RPMI7951 (cell line): ENCODE measurements at places on chromosomes 12 and 14. TPM values are rescaled to one million over a fixed set of nuclear protein-coding genes. Genes with fewer than 3 reads are reported as not detected.

DNA sequence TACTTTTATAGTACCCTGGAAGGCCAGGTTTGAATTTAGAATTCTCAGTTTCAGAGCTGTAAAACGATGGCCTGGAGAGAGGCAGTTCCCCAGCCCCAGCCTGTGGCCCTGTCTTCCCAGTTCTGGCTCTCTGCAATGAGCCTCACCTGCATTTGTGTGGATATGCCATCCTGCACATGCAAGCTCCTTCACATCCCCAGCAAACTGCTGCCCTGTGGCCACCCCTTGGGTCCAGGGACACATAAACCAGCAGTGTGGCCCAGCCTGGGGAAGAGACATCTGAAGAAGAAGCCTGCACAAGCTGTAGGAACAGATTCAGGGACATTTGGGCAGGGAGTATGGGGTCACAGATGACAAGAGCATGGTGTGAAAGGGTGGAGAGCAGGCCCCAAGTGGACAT, 174.3 kb upstream of the CRY1 start:
- no peak for DNase-seq

DNA sequence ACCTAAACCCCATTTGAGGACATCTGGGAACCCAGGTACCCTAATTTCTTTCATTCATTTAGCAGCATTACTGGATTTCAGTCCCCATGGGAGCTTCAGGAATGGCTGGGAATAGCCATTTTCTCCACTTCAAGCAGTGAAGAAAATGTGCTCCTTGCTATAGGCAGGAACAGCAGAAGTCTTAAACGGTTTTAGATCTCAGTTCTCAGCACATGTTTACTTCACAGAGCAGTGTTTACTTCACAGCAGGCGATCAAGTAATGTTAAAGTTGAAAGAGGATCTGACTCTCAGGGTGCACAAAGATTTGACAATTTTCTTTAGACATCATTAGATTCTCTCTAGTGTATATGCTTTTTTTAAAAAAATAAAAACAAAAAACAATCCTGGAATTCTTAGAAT, 109.3 kb downstream of the TBC1D30 start:
- no peak for DNase-seq

DNA sequence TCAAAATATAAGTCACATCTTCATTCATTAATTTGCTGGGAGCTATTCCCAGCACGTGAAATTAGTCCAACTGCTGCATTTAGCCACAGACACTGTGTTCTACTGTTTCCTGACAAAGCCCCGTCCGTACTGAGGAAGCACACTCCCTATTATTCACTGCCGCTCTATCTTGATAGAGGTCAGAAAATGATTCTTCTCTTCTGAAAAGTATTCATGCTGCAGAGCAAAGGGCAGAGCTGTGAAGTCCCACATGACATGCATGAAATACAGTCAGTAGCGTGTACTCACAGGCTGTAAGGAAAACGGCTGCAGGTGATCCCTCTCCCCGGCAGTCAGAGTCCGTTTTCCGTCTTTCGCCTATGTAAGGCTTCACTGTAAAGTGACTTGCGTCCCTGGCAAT, 302.5 kb upstream of the FKBP4 start:
- DNase-seq, result no peak

DNA sequence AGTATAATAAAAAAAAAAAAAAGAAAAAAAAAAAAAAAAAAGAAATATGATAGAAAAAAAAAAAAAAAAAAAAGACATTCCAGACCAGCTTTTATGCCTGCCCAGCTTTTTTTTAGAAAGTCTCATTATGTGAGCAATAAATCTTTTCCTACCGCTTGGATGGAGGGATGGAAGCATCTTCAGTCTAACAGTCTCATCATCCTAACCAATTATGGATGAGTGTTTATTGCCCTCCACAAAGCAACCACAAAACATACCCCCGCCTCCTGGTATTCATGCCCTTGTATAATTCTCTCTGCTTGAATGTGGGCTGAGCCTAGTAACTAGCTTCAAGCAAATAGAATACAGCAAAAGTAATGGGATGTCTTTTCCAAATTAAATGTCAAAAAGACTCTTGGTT, 33.7 kb upstream of the ADAMTS20 start:
- DNase-seq, result no peak

DNA sequence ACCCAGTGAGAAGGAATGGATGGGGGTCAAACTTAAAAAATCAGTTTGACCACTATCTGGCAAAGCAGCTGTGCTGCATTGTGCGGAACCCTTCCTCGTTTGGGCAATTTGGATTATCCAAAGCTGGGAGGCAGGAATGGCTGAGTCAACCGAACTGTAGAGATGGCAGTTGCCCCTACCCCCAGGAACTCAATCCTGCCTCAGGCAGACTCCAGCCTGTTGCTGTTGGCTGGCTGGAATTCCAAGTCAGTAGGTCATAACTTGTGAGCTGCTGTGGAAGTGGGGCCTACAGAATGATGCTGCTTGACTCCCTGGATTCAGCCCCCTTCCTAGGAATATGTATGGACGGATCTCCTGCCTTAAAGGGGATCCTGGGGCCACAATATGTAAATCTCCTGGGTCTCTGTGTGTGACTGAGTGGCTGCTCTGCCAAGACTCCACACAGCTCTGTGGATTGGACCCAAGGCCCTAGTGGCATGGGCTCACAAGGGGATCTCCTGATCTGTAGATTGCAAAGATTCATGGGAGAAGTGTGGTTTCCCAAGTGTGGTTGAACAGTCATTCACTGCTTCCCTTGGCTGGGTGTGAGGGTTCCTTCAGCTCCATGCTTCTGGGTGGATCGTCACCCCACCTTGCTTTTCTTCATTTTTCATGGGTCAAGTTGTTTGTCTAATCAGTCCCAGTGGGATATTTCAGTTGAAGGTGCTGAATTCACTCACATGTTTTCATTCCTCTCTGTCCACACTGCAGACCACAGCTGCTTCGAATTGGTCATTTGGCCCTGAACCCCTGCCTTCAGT, 19.2 kb downstream of the LUM start:
- DNase-seq, result peak; percentile 26

DNA sequence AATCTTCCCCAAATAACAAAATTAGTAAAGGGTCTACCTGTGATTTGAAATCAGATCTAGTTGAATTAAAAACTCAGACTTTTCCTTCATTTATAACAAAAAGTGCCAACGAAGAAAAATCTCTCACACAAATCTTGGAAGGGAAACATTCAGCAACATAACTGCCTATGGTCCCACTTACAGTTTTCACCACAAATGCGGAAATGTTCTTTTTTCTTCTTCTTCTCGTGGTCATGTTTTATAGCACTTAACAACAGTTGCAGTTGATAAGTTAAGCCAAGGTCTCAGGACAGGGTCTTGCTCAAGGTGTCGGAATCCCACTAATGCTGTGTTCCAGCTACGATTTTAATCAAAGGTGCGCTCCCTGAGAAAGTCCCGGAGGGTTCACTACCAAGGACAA, 10.1 kb downstream of the RNASE6 start:
- DNase-seq, result no peak

DNA sequence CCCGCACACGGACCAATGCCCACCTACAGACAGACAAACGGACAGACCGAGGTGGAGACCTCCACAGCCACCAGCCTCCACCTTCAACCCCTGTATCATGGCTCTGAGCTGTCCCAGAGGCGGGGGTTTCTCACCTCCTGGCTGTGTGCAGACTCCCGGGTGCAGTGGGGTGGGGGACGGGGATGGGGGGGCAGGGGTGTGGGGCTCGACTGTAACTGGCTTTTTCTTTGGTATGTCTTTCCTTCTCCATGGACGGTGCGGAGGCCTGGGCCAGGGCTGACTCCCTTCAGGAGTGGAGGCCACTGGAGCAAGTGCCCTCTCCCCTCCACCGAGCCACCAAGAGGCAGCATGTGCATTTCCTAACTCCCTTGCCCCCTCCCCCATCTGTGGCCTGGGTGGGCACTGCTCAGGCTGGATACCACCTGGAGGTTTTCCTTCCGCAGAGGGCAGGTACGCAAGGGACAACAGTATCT, 122.6 kb downstream of the ESRRB start:
- no peak for DNase-seq

GRCh38 chr12:25388183-25388582, 137.5 kb upstream of the KRAS start:
- no peak for DNase-seq

GRCh38 chr14:57962325-57963035, 96.6 kb upstream of the SLC35F4 start:
- no peak for DNase-seq

DNA sequence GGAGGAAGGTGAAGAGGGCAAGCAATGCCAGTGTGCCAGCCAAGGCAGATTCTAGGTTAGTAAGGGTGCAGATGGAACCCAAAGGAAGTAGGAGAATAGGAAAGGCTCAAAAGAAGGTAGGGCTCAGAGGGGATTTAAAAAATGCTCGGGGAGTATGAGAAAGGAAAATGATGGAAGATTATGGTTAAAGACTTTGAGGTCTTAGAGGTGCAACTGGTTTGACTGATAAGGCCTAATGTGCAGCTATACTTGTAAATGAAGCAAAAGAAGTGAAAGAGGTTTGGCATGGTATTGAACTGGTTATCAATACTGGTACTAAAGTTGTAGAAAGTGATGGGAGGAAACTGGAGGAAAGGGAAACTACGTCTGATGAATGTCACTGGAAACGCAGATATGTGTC, 94.7 kb downstream of the RPS6KA5 start:
- no peak for DNase-seq

GRCh38 chr12:15788233-15789219, 662 bp downstream of the EPS8 start:
- peak; percentile 34 for DNase-seq

GRCh38 chr12:8562310-8562709, 21.6 kb upstream of the CLEC4E start:
- DNase-seq, result no peak

DNA sequence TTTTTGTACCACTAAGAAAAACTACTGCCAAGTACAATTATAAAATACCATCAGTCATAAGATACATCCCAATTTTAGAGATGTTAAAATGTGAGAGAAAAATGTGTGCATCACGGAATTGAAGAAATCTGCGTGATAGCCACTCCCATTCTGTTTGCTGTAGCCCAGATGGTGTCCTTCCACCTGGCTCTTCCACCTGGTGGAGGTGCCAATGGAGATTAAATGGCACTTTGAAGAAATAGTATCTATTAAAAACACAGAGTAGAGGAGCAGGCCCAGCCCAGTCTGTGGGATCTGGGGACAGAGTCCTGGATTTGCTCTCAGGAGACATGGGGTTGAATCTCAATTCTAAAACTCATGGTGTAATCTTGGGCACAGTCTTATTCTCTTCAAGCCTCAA, 35.5 kb downstream of the TSPAN11 start:
- DNase-seq, result no peak

- no peak for DNase-seq
Observed at GRCh38 chr12:2937500-2937899, 21.7 kb upstream of the TEAD4 start.

- no peak for DNase-seq
Observed at GRCh38 chr14:42057111-42057510, 450.4 kb downstream of the LRFN5 start.

- DNase-seq, result peak; percentile 22
Observed at GRCh38 chr12:129193263-129193871, 340.1 kb downstream of the GLT1D1 start.

- DNase-seq, result peak; percentile 31
Observed at GRCh38 chr14:68404652-68405183, 388.1 kb downstream of the ZFP36L1 start.

- DNase-seq, result no peak
Observed at GRCh38 chr12:52925717-52926595, 21.1 kb upstream of the KRT8 start.

- no peak for DNase-seq
Observed at GRCh38 chr14:93331002-93331727, 1.7 kb downstream of the BTBD7 start.

DNA sequence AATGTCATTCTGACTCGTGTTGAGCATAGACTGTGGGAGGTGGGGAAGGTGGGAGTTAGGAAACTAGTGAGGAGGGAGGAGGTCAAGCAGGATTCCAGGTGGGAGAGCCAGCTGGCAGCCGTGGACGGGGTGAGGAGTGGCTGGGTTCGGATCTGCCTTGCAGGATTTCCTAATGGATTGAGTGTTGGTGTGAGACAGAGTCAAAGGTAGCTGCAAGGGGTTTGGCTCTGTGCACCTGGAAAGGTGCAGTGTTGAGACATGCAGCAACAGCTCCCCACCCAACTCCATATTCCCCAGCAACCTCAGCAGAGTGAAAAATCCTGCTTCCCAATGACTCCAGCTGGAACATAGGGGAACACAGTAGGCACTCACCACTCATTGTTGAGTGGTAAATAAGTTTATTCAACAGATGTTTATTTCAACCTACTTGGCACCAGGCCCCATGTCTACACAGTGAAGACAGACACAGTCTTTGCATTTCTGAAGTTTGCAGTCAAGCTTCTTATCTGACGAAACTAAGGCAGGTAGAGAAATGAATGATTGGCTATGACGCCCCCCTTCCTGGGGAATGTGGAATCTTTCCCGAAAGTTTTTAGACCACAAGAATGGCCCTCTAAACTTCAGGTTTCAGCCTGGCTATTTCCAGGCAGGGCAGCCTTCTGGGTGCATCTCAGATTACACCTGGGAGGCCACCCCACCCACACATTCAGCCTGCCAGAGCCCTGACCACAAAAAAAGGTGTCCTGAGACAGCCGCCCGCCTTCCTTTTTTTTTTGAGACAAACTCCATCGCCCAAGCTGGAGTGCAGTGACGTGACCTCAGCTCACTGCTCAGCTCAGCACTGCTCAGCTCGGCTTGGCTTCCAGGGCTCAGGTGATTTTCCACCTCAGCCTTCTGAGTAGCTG, 37.9 kb upstream of the PLEKHG6 start:
- no peak for DNase-seq

DNA sequence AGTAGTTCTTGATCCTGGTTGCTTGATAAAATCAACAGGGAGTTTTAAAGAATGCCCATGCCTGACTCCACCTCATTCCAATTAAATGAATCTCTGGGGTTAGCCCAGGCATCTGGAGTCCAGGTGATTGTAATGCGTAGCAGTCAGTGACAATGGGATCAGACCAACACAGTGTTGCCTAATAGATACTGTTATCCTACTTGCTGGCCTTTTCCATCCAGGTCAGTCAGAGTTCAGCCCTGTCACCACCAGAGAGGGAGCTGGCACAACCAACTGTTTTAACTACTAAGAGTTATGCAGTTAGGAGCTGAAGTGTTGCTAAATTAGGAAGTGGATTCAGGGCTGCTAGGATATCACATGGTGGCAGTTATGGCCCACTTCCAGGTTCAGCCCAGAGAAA, 107.1 kb downstream of the GPR135 start:
- DNase-seq, result peak; percentile 92

DNA sequence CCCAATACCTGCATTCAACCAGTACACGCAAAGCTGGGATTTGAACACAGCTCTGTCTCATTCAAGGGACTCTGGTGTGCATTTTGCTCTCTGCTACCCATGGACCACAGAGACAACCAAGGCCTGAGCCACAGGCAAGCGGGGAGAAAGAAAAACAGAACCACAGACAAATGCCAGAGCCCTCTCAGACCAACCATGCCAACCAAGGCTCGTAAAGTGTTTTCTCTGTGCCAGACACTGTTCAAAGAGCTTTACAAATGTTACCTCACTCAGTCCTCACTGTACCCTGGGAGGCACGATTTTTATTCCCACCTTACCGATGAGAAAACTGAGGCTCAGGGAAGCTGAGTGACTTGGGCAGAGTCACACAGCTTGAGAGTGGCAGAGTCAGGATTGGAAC, 32.4 kb upstream of the EML1 start:
- DNase-seq, result no peak

- DNase-seq, result no peak
Observed at GRCh38 chr14:78242086-78242485, 71.9 kb downstream of the NRXN3 start.

Gene TEX22
- not detected in 2 replicates for total RNA-seq

Gene ABCD4
- total RNA-seq, result 15.0 and 15.2 TPM in 2 replicates

Gene ANO2
- total RNA-seq, result 2.1 and 2.9 TPM in 2 replicates

Gene NUAK1
- 6.9 and 7.0 TPM in 2 replicates for total RNA-seq

Gene KCNJ8
- under 0.01 TPM in 1 of 2 replicates, not detected in the other for total RNA-seq

Gene TSHR
- total RNA-seq, result not detected in 2 replicates

Gene MIP
- total RNA-seq, result 0.24 and 0.29 TPM in 2 replicates

Gene EMP1
- 71.3 and 120 TPM in 2 replicates for total RNA-seq

Gene NEUROD4
- not detected in 2 replicates for total RNA-seq

Gene TMEM119
- total RNA-seq, result 173 and 232 TPM in 2 replicates
